HEK293T (cell line): ENCODE measurements at places on chromosomes 11 and 22.

DNA sequence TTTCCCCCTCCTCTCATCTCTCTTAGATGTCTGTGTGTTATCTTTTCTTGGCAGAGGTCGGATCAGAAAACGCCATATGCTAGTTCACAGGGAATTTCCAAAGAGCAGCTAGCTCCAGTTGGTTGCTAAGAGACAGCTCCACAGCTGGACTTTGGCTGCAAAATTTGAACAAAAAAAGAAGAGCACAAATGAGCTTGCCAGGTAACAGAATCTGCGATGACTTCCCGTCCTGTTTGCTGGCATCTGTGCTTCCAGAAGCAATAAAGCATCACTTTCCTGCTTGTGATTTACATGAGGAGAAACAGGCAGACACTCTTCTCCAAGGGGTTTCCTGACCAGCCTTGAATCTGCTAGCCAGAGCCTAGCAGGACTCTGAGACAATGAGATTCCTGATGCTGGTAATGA is 596.0 kb upstream of the B3GAT1 start:
- no peak for DNase-seq

GRCh38 chr22:31901388-31902137 is 42.8 kb upstream of the YWHAH start:
- DNase-seq: no peak

DNA sequence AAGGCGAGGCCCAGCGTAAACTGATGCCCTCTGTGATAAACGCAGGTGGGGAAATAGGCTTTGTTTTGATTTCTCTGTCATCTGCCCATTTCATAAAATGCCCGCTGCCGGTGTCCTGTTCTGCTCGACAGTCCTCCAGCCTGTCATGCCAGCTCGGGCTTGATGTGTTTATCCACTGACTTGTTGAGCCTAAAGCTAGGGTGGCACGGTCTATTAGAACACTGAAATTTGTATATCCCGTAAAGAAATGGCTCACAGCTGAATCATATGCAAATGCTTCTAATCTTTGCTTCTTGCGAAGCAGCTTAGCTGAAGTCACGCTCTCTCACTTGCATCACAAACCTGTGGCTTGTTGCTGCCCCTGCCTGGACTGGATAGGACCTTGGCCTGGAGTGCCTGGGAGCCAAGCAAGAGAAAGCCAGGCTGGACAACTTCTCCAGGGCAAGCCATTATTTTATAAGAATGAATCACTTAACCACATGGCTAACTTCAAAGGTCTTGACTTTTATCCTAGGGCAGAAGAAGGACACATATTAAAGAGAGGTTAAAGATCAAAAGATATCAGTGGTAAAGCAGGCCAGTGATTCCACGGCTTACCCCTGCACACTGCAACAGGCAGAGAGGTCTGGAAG is 33.1 kb downstream of the EHF start:
- DNase-seq: no peak

DNA sequence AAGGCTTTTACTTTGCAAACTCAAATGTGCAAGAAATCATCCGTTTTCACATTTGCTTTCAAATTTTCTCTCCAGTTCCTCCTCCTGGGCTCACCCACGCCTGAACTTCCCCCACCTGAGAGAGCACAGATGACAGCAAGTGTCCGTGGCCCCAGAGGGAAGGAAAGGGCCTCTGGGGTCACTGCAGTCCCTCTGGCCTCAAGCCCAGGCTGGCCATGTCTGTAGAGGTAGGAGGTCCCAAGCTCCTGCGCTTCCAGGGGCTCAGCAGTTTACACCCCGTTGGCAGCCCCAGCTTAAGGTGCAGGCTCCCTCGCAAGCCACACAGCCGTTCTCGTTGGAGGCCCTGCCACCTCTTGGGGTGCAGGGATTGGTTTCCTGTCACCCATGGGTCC is 40.5 kb upstream of the PRDM11 start:
- no peak for DNase-seq

GRCh38 chr11:75303544-75304224 is 47.8 kb downstream of the ARRB1 start:
- no peak for DNase-seq

- DNase-seq: no peak
Observed at GRCh38 chr11:83483808-83484207, 197.6 kb upstream of the CCDC90B start.

DNA sequence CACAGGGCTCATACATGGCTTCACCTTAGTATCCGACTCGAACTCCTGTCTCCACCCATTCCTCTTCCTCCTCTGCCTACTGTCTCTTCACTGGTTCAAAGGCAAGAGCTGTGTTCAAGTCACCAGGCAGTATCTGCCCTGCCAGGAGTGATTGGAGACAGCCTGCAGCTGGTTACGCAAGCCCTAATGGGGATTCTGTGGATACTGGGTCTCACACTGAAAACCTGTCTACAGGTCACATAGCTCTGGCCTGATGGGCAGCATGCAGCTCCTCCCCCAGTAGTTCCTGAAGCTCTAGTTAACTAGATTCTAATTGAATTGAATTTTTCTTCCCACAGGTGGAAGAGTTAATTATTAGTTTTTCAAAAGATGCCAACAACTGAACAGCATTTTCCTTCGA is 332.2 kb downstream of the TMEM135 start:
- DNase-seq: no peak
